ENCODE measurements at places on chromosomes 6 and 20.

- no peak for DNase-seq
Observed at GRCh38 chr20:56766528-56766927, 137.4 kb downstream of the TFAP2C start.

DNA sequence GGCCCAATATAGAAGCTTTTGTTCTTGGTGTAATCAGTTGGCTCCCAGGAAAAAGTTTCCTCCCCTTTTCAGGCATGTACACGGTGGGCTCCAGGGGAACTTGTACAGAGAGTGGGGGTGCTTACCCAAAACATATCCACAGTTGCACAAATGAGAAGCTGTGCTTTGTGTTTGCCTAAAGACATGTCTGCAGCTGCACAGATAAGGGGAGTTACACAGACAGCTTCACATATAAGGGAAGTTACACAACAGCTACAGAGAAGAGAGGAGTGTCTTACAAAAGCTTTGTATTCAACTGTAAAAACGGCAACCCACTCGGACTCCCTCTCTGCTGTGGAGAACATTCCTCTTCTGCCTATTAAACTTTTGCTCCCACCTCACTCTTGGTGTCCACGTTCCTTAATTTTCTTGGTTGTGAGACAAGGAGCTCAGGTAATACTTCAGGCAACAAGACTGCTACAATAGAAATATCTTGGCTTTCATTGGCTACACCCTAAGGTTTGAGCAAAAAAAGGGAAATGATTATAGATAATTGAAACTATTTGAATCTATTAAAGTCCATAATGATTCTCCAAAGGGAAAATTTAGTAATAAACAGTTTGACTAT is 7.4 kb upstream of the PNRC1 start:
- DNase-seq: peak; percentile 91

GRCh38 chr6:45388328-45388727 is 10.6 kb upstream of the SUPT3H start:
- no peak for DNase-seq

GRCh38 chr20:32296412-32296811 is 19.0 kb downstream of the KIF3B start:
- DNase-seq: no peak

- no peak for DNase-seq
Observed at GRCh38 chr6:166950443-166950821, 5.9 kb downstream of the RNASET2 start.

- no peak for DNase-seq
Observed at GRCh38 chr6:120935908-120936307, 398.4 kb downstream of the TBC1D32 start.

DNA sequence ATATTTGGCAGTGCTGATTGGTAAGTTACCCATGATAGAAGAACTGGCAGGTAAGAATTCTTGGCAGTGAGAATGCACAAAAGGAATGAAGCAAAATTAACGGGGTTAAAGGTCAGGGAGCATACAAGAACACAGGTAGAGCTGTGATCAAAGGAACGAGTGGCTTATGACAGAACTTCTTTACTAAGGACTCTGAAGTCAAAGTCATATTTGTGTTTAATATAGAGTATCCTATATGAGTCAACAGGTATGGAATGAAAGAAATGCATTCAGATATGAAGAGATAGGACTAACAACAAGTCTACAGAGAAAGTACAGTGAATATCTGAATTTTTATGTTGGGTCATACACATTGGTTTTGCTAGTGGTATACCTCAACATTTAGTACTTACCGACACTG is 209.0 kb upstream of the CITED2 start:
- DNase-seq: no peak

- no peak for DNase-seq
Observed at GRCh38 chr20:20493701-20494100, 125.8 kb downstream of the INSM1 start.

GRCh38 chr6:43189776-43190304 is 7.8 kb downstream of the CUL9 start:
- no peak for DNase-seq

DNA sequence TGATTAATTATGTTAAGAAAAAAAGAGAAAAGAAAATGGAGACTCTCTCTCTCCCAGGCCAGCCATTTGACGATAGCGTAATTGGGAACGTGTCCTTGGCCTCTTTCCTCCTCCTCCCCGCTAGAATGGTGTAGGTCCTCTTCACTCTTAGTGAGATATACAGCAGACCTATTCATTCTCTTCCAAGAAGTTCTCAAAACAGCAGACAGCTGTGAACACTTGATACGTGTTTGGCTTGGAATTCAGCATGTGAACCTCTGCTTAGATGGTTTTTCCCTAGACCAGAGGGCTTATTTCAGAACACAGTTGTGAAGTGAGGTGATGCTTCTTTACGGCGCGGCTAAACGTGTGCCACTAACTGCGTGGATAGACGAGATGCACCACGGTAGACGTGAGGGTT is 32.6 kb upstream of the TULP4 start:
- no peak for DNase-seq

GRCh38 chr6:20644667-20645370 is 110.6 kb downstream of the CDKAL1 start:
- no peak for DNase-seq

- no peak for DNase-seq
Observed at GRCh38 chr6:170416303-170416702, 109.7 kb downstream of the FAM120B start.

DNA sequence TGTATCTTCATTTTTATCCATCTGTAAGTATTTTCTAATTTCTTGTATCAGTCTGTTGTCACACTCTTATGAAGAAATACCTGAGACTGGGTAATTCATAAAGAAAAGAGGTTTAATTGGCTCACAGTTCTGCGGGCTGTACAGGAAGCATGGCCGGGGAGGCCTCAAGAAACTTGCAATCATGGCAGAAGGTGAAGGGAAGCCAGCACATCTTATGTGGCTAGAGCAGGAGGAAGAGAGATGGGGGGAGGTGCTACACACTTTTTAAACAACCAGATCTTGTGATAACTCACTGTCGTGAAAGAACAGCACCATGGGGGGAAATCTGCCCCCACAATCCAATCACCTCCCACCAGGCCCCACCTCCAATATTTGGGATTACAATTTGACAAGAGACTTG is 10.9 kb upstream of the BCKDHB start:
- no peak for DNase-seq

- DNase-seq: no peak
Observed at GRCh38 chr6:105459049-105459448, 56.2 kb upstream of the PREP start.

DNA sequence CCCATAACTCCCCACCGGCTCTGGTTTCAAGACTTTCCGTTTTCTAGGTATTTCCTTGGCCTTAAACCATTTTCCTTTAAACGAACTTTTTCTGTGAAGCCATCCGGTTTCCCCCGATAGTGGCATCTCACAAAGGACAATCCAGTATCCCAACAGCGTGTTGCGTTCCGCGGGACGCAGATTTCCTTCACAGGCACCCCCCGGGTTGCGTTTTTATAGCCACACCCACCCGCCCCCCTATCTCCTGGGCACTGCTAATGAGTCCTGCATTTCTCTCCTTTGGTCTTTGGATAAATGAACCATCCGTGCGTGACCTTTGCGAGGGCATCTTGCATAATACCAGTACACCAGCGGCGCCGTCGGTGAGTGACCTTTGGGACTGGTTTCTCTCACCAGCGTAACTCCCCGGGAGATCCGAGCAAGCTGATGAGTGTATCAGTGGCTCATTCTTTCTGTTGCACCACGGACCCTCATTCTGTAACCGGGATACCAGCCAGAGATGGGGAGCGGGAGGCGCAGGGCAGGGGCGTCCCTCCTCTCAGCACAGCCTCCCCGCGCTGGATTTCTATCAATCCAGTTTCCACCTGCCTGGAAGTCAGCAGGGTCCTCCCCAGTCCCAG is 586 bp upstream of the NQO2 start:
- DNase-seq: peak; percentile 17

- no peak for DNase-seq
Observed at GRCh38 chr6:169300916-169301315, 47.3 kb upstream of the THBS2 start.

- DNase-seq: no peak
Observed at GRCh38 chr20:17442588-17442987, 88.6 kb downstream of the BFSP1 start.

DNA sequence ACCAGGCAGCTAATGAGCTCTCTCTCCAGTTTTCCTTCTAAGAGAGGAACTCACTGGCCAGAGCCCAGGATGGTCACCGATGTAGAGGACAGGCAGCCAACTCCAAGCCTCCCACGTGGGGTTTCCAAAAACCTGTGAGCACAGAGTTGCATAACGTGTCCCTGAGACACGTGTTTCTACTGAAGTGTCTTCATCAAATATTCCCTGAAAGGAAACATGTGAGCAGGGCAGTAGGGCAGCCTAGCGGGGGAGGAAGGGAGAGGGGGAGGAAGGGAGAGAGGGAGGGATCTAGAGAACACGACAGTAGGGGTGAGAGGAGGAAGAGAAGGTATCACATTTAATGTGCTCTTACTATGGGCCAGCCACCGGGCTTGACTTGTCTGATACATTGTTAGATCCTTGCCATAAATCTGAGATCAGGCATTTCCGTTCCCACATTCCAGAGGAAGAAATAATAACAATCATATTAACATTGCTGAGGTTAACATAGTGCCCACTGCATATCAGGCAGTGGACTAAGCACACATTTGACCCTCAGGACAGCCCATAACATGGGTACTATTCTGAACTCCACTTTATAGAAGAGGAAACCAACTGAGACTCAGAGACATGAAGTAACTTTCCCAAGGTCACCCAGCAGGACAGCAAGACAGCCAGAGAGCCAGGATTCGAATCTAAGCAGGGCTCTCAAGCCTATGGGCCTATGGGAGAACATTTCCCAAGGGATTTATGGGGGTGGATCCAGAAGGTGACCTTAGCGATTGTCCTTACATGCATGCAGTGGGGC is 4.5 kb upstream of the SYS1 start:
- no peak for DNase-seq

DNA sequence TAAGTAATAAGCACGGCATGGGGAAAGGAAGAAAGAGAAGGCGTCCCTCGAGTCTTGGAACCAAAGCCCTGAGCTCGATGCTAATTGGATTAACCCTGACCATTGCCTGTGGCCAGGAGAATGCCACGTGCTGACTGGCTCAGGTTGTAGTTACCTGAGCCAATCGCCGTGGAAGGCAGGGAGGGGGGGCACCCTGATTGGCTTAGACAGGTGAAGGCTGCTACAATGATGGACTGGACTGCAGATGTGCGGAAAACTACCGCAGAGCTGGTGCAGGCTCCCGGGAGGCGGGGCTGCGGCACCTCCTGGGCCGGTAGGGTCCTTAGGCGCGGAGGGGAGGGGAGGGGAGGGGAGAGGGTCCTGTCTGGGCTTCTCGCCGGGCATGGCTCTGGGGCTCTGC is 121.3 kb downstream of the TFAP2C start:
- no peak for DNase-seq

DNA sequence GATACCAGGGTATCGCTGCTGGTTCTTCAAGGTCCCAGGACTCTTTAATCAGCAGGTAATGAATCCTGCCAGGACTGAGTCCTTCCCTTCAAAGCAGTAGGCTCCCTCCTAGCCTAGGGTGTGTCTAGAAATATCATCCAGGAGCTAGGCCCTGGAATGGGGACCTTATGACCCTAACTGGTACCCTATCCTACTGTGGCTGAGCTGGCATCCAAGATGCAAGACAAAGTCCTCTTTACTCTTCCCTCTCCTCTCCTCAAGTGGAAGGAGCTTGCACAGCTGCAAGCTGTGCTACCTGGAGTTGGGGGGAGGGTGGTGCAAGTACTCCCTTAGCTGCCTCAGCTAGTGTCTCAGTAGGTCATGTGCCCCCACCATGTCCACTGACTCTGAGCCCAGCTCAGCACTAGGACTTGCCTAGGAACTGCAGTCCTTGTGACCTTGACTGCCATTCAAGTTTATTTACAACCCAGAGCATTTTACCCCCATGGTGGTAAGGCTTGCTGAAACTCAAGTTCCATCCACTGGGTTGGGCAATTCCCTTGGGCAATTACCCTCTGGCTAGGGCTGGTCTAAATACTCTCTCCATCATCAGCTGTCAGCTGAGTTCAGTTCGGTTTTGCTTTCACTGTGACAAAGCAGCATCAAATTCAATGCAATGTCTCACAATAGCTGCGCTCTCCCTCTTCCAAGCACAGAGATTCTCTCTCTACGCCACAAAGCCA is 48.4 kb upstream of the TOP1 start:
- DNase-seq: no peak

GRCh38 chr20:23776067-23776771 is 25.5 kb upstream of the CST1 start:
- DNase-seq: no peak

DNA sequence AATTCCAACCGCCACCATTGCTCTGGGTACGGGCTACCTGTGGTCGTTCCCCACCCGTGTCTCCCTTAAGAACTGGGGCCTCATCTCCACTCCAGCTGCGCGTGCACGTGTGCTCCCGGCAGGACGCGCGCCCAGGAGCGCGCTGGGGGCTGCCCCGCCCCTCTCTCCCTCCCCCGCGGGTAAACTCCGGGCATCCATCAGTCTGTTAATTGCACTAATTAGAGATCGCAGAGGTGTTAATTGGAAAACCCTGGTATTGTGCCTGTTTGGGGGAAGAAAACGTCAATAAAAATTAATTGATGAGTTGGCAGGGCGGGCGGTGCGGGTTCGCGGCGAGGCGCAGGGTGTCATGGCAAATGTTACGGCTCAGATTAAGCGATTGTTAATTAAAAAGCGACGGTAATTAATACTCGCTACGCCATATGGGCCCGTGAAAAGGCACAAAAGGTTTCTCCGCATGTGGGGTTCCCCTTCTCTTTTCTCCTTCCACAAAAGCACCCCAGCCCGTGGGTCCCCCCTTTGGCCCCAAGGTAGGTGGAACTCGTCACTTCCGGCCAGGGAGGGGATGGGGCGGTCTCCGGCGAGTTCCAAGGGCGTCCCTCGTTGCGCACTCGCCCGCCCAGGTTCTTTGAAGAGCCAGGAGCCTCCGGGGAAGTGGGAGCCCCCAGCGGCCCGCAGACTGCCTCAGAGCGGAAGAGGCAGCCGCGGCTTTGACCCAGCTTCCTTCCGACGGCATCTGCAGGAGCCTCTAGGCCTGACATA is 14.4 kb downstream of the FOXP4 start:
- DNase-seq: no peak

DNA sequence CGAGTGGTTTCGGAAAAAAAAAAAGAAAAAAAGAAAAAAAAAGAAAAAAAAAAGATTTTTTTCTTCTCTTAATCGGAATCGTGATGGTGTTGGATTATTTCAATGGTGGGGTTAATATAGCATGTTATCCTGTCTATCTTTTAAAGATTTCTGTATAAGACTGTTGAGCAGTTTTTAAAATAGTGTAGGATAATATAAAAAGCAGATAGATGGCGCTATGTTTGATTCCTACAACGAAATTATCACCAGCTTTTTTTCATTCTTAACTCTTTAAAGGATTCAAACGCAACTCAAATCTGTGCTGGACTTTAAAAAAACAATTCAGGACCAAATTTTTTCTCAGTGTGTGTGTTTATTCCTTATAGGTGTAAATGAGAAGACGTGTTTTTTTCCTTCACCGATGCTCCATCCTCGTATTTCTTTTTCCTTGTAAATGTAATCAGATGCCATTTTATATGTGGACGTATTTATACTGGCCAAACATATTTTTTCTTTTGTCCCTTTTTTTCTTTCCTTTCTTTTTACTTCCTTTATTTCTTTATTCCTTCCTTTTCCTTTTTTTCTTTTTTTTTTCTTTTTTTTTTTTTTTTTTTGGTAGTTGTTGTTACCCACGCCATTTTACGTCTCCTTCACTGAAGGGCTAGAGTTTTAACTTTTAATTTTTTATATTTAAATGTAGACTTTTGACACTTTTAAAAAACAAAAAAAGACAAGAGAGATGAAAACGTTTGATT is 3.6 kb downstream of the SOX4 start:
- DNase-seq: no peak

GRCh38 chr6:137157601-137158000 is 15.8 kb downstream of the IL22RA2 start:
- no peak for DNase-seq

GRCh38 chr20:17558154-17558940 is 11.5 kb upstream of the DSTN start:
- no peak for DNase-seq

Measured in SIG-M5 (cell line).